NCI-H2081 (cell line): ENCODE measurements at places on chromosomes 13 and 19.
A peak's percentile ranks its signal among the peaks of the same experiment; 100 is the strongest.

- DNase-seq: no peak
Observed at GRCh38 chr19:31913103-31913661, 432.2 kb upstream of the ZNF507 start.

DNA sequence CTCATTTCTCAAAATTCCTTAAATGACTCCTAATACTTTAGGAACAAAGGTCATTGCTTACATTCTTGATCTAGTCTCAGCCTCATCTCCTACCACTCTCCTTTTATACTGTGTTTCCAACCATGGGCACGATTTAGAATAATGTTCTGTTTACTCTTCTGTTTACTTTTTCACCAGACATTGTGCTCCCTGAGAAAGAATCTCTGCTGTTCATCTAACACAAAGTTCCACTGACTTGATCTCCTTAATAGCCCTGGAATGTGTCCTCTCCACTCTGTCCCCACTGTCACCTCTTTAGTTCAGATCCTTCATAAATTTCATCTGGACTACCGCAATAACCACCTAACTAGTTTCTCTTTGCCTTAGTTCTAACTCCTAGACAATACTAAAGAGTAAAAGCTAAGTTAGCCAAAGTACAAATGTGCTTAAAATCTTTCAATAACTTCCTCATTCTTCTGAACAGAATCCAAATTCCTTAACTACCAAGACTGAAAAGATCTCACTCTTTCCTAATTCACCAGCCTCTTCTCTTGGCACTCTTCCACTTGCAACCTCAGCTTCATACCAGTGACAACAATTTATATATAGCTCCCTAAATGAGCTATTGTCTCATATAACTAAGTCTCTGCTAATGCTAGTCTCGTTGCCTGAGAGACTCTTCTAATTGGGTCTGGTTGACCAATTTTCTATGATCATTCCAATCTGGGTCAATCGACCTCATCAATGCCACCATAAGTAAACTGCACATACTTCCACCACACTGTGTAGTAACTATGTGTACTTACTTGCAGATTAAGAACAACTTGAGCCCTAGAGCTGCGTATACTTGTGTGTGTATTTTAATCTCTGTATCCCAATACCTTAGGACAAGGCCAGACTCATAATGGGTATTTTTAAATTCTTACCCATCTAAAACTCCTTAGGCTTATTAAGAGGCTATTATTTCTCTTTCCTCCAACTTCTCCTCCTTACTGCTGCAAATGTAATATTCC is 179.9 kb downstream of the VWA8 start:
- DNase-seq: no peak

- no peak for DNase-seq
Observed at GRCh38 chr13:87344176-87344575, 327.0 kb upstream of the SLITRK5 start.

- no peak for DNase-seq
Observed at GRCh38 chr13:25095851-25096453, at the start of gene PABPC3. PABPC3 (plus strand) TSS chr13:25096136; CDS start chr13:25096199, 63 bp downstream.

GRCh38 chr19:40754611-40755247 is 3.7 kb downstream of the SNRPA start:
- no peak for DNase-seq

DNA sequence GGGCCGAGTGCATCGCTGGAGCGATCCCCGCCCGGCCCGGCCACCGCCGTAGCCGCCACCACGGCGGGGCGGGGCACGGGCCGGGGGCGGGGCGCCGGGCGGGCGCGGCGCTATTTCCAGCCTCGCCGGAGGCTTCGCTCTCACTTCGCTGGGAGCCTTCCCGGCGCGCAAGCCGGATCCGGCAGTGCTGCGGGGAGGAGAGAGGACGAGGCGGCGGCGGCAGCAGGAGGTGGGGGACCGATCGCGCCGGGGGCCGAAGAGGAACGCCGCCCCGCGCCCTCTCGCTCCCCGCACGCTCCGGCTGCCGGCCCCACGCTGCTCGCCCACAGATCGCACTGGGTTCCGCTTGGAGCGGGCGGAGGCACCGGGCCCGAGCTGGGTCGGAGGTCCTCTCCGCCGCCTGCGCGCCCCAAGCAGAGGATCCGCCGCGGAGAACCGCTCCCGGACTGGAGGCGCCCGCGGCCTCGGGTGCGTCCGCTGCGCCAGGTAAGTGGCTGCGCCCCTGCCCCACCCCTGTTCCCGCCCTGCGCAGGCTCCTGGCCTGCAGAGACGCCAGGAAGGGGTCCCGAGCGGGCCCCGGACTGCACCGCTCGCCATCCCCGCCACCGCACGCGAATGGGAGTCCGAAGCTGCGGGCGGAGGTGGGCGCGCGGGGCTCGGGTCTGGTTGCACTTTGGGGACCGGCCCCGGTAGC is at the start of gene CHST8:
TSS of gene CHST8 (plus strand) at position 143 of the 694 bp plus-strand sequence. CDS start 67,309 bp downstream, outside the sequence.
- DNase-seq: no peak

DNA sequence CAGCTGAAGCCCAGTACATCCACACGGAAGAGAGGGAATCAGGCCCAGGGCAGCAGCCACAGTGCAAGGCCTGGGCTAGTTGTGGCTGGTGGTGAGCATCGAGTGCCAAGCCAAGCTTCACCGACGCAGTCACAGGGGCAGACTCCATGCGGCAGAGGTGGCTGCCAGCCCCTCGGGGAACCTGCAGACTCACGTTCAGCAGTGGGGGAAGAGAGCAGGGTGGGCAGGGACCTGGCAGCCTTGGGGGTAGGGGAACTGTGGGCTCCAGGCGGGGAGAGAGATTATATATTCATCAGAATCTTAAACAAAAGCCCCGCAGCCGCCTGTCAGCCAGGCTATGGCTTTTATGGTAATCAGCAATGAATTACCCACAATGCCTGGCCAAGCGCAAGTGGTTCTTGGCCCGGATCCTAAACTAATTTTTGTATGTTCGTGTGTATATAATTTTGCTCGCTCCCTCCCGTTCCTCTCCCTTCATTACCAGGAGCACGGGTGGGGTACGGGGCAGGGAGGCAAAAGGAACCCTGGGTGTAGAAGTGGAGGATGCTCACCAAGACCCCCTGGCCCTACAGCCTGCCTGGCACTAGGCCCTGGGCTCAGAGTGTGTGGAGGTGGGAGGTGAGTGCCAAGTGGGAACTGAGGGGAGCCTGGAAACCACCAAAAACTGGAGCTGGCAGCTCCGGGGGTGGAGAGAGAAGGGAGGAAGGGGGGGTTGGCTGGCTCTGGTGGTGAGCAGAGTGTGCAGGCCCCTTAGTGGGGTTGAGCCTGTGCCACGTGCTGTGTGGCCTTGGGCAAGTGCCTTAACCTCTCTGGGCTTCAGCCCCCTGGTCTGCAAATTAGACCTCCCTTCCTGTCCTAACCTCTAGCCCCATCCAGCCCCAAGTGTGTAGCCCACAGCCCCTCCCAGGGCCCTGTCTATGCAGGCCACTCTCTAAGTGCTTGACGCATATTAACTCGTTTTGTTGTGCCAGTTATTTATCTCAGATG is 31.9 kb downstream of the PTPRS start:
- DNase-seq: peak; percentile 94

DNA sequence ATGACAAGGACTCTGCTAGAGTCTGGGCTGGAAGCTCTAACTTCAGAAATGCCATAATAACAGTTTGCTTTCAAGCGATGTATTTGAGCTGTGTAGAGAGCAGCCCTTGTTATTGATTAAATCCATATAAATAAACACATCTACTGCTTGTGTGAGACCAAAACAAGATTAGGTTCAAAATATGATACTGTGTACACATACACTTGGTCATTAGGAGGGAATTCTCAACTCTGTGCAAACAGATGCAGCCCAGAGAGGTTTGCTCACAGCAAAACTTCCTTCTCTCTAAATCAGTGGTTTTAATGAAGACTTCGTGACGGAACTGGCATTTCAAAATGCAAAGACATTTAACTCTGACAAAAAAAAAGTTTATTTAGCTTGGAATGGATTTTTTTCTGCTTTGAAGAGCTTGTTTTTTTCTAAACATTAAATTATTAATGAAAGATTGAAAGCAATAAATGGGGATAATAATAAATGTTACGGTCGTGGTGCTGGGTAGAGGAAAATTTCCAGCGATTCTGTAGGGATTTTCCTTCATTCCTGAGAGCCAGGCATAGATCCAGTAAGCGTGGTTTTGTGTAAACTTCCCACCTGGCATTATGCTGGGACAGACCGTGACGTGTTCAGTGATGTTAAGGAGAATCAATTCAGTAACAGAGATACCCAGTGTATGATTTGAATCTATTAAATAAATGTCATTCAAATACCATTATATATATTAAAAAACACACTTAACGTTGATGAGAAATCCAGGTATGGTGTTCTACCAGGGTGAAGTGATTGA is 213.7 kb downstream of the TEX29 start:
- peak; percentile 37 for DNase-seq

DNA sequence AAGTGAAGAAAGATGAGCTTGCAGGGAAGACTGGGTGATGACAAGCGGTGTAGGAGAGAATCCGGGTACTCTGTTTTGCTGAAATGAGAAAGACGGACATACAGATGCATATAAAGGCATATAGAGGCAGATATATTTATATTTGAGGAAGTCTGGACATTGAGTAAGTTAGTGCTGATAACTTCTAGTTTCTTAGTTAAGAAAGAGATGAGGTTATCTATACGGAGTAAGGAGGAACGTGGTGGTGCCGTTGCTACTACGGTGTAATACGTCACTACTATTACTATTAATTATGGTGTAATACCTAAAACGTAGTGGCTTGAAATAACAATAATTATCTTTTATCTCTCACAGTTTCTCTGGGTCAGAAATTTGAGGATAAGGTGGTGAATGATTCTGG is 9.8 kb upstream of the CPB2 start:
- DNase-seq: no peak

GRCh38 chr19:17951157-17951989 is 15.5 kb upstream of the KCNN1 start:
- DNase-seq: no peak

DNA sequence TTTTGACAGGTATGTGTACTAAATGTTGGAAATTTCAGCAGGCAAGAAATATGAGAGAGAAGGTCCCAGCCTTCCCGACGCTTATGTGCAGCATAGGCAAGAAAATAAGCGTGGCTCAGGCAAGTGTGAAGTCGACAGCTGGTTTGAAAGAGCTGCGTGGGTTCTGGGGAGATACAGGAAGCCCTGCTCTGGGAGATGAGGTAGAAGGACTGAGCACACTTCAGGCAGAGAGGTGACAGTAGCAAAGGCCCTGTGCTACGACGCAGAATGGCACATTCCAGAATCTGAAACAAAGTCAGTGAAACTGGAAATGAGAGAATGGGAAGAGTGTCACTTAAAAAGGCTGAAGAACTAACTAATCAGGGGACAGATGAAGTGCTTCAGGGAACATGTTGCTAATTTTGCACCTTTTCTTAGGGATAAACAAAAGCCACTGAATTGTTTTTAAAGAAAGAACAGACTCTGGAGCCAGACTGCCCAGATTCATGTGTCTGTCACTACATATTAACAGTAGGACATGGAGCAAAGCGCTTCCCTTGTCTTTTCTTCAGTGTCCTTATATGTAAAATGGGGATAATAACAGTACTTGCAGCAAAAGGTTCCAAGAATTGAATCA is 160.1 kb downstream of the SPRY2 start:
- no peak for DNase-seq

DNA sequence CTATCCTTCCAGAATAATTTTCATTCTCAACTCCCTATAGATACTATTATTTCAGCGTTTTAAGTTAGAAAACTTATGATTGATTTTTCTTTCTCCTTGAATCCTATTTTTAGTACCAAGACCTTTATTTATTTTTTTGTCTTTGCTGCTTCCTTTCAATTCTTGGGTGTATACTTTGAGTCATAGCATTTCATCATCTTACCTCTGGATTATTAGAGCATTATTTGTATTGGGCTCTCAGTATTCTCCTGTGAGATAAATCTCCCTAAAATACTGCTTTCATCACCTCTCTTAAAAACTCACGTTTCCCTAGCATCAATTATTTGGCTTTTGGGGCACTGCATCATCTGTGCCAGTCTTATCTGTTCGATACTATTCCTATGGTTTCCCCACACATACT is 222.8 kb downstream of the POSTN start:
- no peak for DNase-seq

GRCh38 chr13:36453516-36453915 is 21.2 kb downstream of the CCNA1 start:
- no peak for DNase-seq

DNA sequence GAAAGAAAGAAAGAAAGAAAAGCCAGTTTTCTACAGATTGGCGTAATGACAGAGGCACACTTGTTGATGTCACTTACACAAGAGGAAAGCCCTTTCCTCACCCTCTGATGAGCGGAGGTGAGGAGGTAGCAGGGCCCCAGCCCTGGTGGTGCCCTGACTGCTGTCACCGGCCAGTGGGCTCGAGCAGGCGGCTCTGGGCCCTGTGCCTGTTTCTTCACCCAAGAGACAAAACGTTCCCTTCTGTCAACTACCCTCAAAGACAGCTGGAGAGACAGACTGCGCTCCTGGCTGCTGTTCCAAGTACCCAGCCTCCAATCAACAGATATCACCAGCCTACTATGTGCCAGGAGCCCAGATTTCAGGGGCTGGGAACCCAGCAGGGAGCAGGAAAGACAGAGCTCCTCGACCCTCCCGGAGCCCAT is 10.1 kb downstream of the EPS15L1 start:
- no peak for DNase-seq

DNA sequence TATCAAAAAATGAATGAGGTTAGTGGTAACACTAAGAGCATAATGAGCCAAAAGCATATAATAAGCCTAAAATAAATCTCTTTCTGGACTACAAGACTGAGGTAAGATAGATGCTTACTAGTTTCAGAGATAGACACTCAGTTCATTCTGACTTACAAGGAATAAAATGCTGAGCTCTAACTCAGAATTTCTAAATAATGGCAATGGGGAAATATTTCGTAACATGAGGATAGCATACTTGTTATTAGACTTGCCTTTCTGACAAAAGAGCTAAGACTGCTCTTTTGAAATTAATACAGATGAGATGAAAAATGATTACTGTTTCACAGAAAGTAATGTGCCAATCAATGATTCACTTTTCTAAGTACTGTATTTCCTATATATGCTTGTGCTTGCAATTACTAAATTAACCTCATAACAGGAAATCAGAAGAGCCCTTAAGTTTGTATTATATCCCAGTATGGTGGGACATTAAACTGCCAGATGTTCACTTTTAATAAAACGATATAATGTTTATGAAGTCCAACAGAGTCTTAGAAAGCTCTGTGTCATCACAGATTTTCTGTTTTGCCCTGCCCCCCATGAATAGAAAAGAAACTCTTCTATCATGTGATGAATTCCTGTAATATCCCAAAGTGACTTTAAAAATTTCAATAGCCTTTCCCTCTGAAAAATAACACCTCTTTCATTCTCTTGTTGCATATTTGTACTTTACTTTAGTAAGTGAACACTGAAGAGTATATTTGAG is 2771.0 kb upstream of the PCDH20 start:
- DNase-seq: no peak

DNA sequence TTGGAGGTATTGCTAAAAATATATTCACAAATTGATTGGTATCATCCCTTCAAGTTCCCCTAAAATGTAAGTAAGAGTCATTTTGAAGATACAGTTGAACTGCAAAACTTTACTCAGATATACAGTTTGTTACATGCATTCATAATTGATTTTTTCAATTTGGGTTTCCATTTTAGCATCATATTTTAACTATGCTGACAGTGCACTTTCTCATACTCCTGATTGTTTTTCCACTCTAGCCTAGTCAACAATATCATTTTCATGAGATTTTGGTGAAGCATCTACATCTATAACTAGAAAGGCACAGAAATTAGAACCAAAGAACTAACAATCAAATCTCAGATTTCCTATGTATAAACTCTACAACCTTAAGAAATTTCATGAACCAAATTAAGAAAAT is 2850.4 kb upstream of the PCDH20 start:
- DNase-seq: no peak

GRCh38 chr13:100658363-100658762 is 16.2 kb downstream of the TMTC4 start:
- no peak for DNase-seq

GRCh38 chr19:43726736-43727592 is 11.1 kb downstream of the IRGC start:
- no peak for DNase-seq

- DNase-seq: no peak
Observed at GRCh38 chr13:44906713-44907112, 82.6 kb downstream of the NUFIP1 start.
